SHP77 treated with DMSO at 0.1 percent for 48 hours (cell line): ENCODE measurements at places on chromosomes 6 and 20.

DNA sequence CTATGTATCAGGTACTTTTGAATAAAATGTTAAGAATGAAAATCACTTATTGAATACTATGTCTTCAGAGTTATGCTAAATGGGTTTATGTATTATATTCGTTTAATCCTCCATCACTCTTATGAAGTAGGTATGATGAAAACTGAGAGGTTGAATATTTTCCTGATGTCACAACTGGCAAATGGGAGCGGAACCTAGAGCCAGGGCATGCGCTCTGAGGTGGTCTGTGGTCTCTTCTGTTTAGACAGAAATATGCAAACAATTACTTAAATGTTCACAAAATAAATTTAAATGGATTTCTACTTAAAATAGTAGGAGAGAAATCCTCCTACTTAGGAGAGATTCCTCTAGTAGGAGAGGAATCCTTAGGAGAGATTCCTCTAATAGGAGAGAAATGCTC, 21.3 kb upstream of the UTRN start:
- DNase-seq = no peak

- DNase-seq = no peak
Measured at GRCh38 chr20:53774461-53775203, 181.0 kb upstream of the ZNF217 start.

- no peak for DNase-seq
Measured at GRCh38 chr6:24969343-24969860, 33.6 kb upstream of the RIPOR2 start.

GRCh38 chr6:22003287-22003686, 293.5 kb downstream of the PRL start:
- no peak for DNase-seq
